ENCODE measurements at places on chromosomes 5 and 9. TPM values are rescaled to one million over a fixed set of nuclear protein-coding genes. Genes with fewer than 3 reads are reported as not detected.

The ZNF483 gene
- 2.2 TPM for total RNA-seq

The PLAC8L1 gene
- not detected for total RNA-seq

The PCDHGA11 gene
- total RNA-seq: 6.4 TPM

The PPP3R2 gene
- not detected for total RNA-seq

The QRFP gene
- total RNA-seq: not detected

The KCNIP1 gene
- total RNA-seq: not detected

The SPAAR gene
- 0.18 TPM for total RNA-seq

The C9orf50 gene
- total RNA-seq: 0.18 TPM

The SLC12A7 gene
- total RNA-seq: 13.5 TPM

The SPATA31C1 gene
- total RNA-seq: not detected

The IL7R gene
- 6.4 TPM for total RNA-seq

The MZB1 gene
- 0.14 TPM for total RNA-seq
